ENCODE measurements at places on chromosomes 2 and 18.

GRCh38 chr2:165839610-165840009, 45.6 kb upstream of the GALNT3 start:
- no peak overlapping the region for H3K27ac ChIP-seq
- H3K4me3 ChIP-seq, result no peak overlapping the region
- H3K36me3 ChIP-seq, result no peaks in the 10 kb centered on the region
- peaks cover 3% of the 10 kb centered on the region for H3K4me1 ChIP-seq
- peak; percentile 92 for DNase-seq

- H3K27me3 ChIP-seq, result no peaks in the 10 kb centered on the region
- H3K36me3 ChIP-seq, result no peaks in the 10 kb centered on the region
- H3K4me1 ChIP-seq, result peaks cover 8% of the 10 kb centered on the region
- H3K27ac ChIP-seq, result peak overlapping the region; percentile 31
- DNase-seq, result peak; percentile 78
Observed at GRCh38 chr2:168545439-168546082, 89.5 kb downstream of the CERS6 start.

GRCh38 chr2:71839826-71840225, 307.8 kb downstream of the CYP26B1 start:
- no peaks in the 10 kb centered on the region for H3K4me1 ChIP-seq
- no peaks in the 10 kb centered on the region for H3K36me3 ChIP-seq
- no peak overlapping the region for H3K27ac ChIP-seq
- no peaks in the 10 kb centered on the region for H3K27me3 ChIP-seq
- H3K4me3 ChIP-seq, result no peak overlapping the region

- no peak for DNase-seq
- peaks cover 2% of the 10 kb centered on the region for H3K4me1 ChIP-seq
- no peaks in the 10 kb centered on the region for H3K27me3 ChIP-seq
- no peaks in the 10 kb centered on the region for H3K36me3 ChIP-seq
- H3K4me3 ChIP-seq, result no peak overlapping the region
Observed at GRCh38 chr2:96097951-96098823, 18.2 kb downstream of the ADRA2B start.

DNA sequence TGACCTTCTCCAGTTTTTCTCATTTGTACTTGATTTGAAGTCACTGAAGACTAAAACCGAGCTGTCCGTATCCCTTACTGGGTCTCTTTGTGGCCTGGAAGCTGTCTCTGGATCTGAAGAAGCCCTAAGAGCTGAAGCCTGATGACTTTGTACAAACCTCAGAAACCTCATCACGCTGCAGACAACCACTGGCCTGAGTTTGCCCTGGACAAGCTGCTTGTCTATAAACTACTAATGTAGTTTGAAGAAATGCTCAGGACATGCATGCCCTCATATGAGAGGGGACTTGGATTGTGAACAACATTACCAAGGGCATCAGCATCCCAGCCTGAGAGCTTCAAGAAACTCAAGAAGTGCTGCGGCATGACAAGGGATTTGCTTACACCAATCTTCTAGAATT, 79.3 kb upstream of the CBLN2 start:
- no peak overlapping the region for H3K27ac ChIP-seq
- H3K4me3 ChIP-seq, result no peak overlapping the region
- no peaks in the 10 kb centered on the region for H3K36me3 ChIP-seq

DNA sequence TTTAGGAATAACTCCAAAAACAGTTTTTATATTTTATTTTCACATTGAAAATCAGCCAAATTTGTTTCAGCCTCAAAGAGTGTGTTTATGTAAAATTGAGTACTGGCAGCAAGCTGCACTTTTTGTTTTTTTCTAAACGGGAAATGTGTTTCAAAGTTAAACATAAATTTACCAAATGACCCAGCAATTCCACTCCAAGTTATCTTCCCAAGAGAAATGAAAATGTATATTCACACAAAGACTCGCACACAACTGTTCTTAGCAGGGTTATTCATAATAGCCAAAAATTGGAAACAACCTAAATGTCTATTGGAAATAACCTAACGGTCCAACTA, 9.3 kb downstream of the ALPK2 start:
- H3K4me3 ChIP-seq, result no peak overlapping the region
- no peak overlapping the region for H3K27ac ChIP-seq
- DNase-seq, result no peak
- no peaks in the 10 kb centered on the region for H3K36me3 ChIP-seq

GRCh38 chr18:35572644-35573043, 8.9 kb upstream of the GALNT1 start:
- H3K27ac ChIP-seq, result no peak overlapping the region
- H3K4me1 ChIP-seq, result no peaks in the 10 kb centered on the region

DNA sequence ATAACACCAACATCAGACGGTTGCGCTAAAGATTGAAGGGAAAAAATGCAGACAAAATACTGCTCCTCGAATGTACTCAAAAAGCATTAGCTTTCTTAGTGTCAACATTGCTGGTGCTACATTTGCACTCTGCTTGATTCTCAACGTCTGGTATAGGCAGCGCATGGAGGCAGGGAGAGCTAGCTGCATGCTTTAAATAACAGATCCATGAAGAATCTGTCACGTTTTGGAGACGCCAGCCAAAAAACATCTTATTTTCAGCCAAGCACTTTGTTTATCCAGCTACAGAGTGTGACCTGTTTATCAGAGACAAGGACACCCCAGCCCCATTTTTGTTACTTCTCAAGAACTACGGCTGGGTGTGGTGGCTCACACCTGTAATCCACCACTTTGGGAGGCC, 59.5 kb downstream of the APOB start:
- H3K36me3 ChIP-seq, result no peaks in the 10 kb centered on the region
- no peak overlapping the region for H3K4me3 ChIP-seq

GRCh38 chr2:74690571-74690970, 36.5 kb downstream of the SEMA4F start:
- no peaks in the 10 kb centered on the region for H3K36me3 ChIP-seq
- H3K4me1 ChIP-seq, result no peaks in the 10 kb centered on the region
- no peak overlapping the region for H3K4me3 ChIP-seq

GRCh38 chr2:148338541-148338940, 306.0 kb upstream of the EPC2 start:
- peaks cover 2% of the 10 kb centered on the region for H3K36me3 ChIP-seq
- no peak overlapping the region for H3K4me3 ChIP-seq
- H3K27ac ChIP-seq, result no peak overlapping the region
- DNase-seq, result no peak

DNA sequence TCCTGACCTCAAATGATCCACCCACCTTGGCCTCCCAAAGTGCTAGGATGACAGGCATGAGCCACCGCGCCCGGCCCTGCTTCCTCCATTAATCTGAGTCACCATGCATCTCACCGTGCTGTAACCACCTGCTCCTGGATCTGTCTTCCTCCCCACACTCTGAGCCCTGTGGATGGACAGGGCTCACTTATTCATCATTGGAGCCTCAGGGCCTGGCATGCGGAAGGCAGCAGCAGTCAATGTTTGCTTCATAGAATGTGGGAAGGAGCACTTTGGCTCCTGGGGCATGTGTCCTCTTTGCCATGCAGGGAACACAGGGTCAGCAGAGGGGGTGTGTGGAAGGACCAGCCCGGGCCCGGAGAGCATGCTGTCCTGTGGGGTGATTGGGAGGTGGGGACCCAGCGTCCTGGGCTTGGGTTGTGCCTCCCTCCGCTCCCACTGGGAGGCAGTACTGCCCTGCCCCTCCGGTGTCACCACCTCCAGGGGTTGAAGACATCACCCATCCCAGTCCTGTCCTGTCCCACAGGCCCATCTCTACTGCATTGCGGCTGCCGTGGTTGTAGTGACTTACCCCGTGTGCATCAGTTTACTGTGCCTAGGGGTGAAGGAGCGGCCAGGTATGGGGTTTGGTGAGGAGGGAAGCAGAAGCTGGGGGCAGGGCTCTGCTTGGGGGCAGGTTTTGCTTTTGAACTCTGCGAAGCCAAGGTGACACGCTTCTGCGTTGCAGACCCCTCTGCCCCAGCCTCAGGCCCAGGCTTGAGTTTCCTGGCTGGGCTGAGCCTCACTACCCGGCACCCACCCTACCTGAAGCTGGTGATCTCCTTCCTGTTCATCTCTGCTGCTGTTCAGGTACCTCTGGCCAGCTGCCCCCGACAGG, 11.5 kb downstream of the MFSD2B start:
- peaks cover 4% of the 10 kb centered on the region for H3K4me1 ChIP-seq
- H3K36me3 ChIP-seq, result peaks cover 11% of the 10 kb centered on the region
- H3K4me3 ChIP-seq, result no peak overlapping the region
- peak; percentile 79 for DNase-seq
- H3K27ac ChIP-seq, result no peak overlapping the region

DNA sequence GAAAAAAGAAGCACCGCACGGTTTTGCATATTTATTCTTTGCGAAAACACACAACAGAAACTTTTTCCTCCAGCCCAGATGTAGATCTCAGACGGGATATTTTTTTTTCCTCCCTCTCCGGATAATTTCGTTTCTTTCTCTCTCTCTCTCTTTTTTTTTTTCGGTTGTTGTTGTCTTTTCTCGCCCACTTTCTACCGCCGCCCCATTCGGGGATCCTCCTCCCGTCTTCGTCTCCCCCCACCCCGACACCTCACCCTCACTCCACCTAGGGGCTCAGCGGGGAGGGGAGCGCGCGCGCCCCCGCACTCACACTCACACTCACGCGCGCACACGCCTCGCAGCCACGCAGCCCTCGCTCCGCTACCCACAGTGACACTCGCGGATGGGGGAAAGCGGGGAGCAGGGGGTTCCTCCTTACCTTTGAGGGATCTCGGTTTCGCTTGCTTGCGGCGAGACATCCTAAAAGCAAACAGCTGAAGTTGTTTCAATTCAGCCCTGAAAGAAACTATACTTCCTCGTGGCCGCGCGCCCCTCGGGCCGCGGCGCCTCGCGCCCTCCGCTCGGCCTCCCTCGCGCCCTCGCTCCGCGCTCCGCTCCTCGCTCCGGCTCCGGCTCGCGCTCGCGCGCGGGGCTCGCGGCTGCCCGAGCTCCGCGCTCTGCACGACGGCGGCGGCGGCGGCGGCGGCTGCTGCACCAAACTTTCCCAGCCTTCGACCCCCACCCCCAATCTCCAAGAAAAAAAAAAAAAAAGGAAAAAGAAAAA, 1.3 kb downstream of the ZNF521 start:
- H3K27ac ChIP-seq, result peak overlapping the region; percentile 99
- peaks cover 1% of the 10 kb centered on the region for H3K36me3 ChIP-seq
- H3K27me3 ChIP-seq, result peaks cover 10% of the 10 kb centered on the region
- H3K4me1 ChIP-seq, result no peaks in the 10 kb centered on the region
- H3K4me3 ChIP-seq, result peak overlapping the region; percentile 90

- no peaks in the 10 kb centered on the region for H3K27me3 ChIP-seq
- H3K4me1 ChIP-seq, result no peaks in the 10 kb centered on the region
- no peak overlapping the region for H3K4me3 ChIP-seq
- no peak overlapping the region for H3K27ac ChIP-seq
Observed at GRCh38 chr2:102708847-102709559, 52.8 kb upstream of the TMEM182 start.

GRCh38 chr18:69954719-69955480, 7.2 kb upstream of the CD226 start:
- no peak overlapping the region for H3K4me3 ChIP-seq
- H3K27me3 ChIP-seq, result no peaks in the 10 kb centered on the region
- DNase-seq, result no peak
- no peaks in the 10 kb centered on the region for H3K4me1 ChIP-seq

- no peak overlapping the region for H3K4me3 ChIP-seq
- H3K36me3 ChIP-seq, result no peaks in the 10 kb centered on the region
- peaks cover 10% of the 10 kb centered on the region for H3K4me1 ChIP-seq
- H3K27ac ChIP-seq, result no peak overlapping the region
- H3K27me3 ChIP-seq, result no peaks in the 10 kb centered on the region
Observed at GRCh38 chr2:102112692-102113665, 29.6 kb upstream of the IL1R1 start.

All from trophoblast cell (in vitro differentiated cells and primary cell).